ENCODE measurements at places on chromosomes 12 and 14.

GRCh38 chr14:83611906-83612390, 1918.0 kb upstream of the FLRT2 start:
- no peak for DNase-seq

- no peak for DNase-seq
Measured at GRCh38 chr14:43249591-43249990, 1257.5 kb downstream of the FSCB start.

- DNase-seq: peak; percentile 0
Measured at GRCh38 chr14:44316647-44317440, 190.2 kb downstream of the FSCB start.

- no peak for DNase-seq
Measured at GRCh38 chr14:33451211-33451610, 499.7 kb downstream of the EGLN3 start.

DNA sequence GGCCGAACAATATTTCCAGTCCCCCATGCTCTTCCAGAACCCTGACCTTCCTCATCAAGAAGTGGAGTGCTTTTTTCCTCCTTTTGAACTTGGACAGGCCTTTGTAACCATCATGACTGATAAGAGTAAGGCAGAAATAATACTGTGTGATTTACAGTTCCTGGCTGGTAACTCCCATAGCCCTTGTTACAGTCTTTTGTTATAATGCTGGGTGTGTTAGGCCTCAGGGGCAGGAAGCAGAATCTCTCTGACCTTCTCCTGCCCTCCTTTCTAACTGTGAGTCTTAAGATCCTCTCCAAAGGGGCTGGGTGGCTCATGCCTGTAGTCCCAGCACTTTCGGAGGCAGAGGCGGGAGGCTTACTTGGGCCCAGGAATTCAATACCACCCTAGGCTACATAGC, 59.5 kb downstream of the BCAT1 start:
- no peak for DNase-seq

DNA sequence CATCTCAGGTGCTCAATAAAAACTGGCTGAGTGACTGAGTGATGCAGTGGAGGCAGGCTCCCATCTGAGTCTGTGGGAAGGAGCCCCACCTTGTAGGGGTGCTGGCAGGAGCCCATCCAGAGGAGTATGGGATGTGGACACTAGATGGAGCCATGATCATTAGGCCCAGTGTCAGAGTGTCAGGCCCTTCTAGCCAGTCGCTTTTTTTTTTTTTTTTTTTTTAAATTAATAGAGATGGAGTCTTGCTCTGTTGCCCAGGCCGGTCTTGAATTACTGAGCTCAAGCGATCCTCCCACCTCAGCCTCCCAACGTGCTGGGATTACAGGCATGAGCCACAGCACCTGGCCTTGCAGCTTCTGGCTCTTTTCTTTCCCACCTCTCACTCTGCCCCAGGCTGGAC, 11.5 kb downstream of the RITA1 start:
- DNase-seq: no peak

DNA sequence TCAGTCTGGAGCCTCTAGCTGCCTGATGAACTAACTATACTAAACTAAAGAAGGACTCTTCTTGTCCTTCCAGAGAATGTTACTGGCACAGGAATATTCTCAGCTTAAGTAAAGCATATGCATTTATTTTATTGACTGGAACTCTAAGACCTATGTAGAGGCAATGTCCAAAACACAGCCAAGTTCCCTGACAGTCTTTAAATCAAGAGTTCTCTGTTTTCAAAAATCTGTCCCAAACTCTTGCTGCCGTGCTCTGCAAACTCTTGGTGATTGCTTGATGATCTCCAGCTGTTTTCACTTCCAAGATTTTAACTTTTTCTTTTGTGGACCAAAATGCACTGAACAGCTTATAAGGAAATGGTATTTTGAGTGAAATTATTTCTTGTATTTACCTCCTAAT, 67.5 kb upstream of the DAAM1 start:
- no peak for DNase-seq

DNA sequence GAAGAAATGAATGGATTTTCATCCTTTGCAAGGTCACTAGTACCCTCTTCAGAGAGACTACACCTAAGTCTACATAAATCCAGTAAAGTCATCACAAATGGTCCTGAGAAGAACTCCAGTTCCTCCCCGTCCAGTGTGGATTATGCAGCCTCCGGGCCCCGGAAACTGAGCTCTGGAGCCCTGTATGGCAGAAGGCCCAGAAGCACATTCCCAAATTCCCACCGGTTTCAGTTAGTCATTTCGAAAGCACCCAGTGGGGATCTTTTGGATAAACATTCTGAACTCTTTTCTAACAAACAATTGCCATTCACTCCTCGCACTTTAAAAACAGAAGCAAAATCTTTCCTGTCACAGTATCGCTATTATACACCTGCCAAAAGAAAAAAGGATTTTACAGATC, 40.8 kb downstream of the SPATA7 start:
- DNase-seq: no peak

- DNase-seq: no peak
Measured at GRCh38 chr14:92644171-92644969, 104.1 kb downstream of the LGMN start.

GRCh38 chr14:84541018-84541417, 988.9 kb upstream of the FLRT2 start:
- no peak for DNase-seq

DNA sequence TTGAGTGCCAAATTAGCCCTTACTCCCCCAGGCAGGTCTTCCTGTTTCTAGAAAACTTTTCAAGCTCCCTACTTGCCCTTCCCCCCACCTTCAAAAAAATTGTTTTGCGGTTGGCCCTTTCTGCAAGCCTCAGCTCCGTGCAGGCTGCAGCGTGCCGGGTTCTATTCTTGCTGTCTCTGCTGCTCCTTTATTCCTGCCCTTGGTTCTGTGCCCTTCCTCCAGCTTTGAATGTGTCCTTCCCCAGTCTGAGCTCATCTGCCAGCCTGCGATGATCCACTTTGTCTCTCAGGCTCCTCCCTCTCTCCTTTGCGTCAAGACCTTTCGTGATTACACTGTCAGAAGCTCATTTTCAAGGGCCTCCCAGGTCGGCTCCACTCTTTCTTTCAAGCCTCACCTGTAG, 98.6 kb downstream of the IRF2BPL start:
- no peak for DNase-seq

DNA sequence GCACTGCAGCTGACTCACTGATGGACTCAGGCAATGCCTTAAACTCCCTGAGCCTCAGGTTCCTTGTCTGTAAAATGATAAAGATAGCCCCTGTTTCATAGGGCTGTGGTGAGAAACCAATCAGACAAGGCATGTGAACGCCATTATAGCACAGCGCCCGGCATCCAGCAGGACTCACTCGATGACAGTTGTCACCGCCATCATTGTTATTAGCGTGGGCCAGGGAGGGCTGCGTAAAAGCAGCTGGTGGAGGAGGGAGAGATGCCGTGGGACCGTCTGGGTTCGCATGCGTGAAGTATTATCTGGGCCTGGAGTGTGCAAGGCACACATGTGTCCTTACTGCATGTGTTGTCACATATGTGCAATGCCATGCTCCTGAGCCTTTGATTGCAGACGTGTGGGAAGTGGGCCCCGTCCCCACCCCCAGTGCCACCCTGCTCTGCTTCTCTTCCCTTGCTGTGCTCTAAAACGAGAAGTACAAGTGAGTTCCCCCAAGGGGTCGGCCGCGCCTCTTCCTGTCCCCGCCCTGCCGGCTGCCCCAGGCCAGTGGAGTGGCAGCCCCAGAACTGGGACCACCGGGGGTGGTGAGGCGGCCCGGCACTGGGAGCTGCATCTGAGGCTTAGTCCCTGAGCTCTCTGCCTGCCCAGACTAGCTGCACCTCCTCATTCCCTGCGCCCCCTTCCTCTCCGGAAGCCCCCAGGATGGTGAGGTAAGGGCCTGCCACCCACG, at the start of gene PTPN6:
Gene PTPN6, plus strand, starts transcription at position 546 of the 730 bp plus-strand sequence. Its CDS starts 157 bp downstream, at position 703.
- DNase-seq: peak; percentile 65

DNA sequence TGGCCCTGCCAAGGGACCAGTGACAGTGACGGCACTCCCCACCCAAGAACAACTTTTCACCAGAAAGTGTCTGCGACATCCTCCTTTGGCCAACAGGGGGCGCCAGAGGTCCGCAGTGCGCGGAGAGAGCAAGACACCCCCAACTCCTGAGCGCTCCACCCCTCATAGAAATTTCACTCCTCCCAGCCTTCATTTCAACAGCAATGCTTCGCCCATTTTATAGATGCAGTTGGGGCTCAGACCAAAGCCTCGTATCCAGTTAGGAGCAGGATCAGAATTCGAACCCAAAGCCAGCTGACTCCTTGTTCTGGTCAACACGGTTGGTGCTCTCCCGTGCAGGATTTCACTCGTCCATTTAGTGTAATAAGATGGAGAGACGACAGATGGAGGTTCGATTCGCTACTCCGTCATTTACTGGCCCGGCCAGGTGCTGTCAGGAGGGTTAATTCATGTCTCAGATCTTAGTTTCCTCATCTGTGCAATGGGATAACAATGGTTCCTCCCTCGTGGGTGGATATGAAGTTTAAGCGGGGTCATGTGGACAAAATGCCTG, 2.4 kb upstream of the POP5 start:
- peak; percentile 63 for DNase-seq
